ENCODE measurements at places on chromosomes 7 and 10. TPM values are rescaled to one million over a fixed set of nuclear protein-coding genes. Genes with fewer than 3 reads are reported as not detected.

Gene TACC2
- 6.9 TPM for total RNA-seq

Gene GRID2IP
- not detected for total RNA-seq

Gene DGKI
- 0.40 TPM for total RNA-seq

Gene PLXDC2
- total RNA-seq = 11.2 TPM

Gene RNLS
- 22.0 TPM for total RNA-seq

Gene PRKAR2B
- 7.9 TPM for total RNA-seq

Gene CPVL
- 1.7 TPM for total RNA-seq

Gene ZNF479
- not detected for total RNA-seq

Gene PFKP
- total RNA-seq = 92.5 TPM

Gene EN2
- not detected for total RNA-seq

Gene SPDYE5
- not detected for total RNA-seq

Gene TMEM139
- 0.39 TPM for total RNA-seq

Gene PRLHR
- total RNA-seq = not detected

Gene MKLN1
- 26.7 TPM for total RNA-seq

Gene UCMA
- not detected for total RNA-seq

Gene CAPZA2
- total RNA-seq = 95.3 TPM
